ENCODE measurements at places on chromosomes 5 and 9.

DNA sequence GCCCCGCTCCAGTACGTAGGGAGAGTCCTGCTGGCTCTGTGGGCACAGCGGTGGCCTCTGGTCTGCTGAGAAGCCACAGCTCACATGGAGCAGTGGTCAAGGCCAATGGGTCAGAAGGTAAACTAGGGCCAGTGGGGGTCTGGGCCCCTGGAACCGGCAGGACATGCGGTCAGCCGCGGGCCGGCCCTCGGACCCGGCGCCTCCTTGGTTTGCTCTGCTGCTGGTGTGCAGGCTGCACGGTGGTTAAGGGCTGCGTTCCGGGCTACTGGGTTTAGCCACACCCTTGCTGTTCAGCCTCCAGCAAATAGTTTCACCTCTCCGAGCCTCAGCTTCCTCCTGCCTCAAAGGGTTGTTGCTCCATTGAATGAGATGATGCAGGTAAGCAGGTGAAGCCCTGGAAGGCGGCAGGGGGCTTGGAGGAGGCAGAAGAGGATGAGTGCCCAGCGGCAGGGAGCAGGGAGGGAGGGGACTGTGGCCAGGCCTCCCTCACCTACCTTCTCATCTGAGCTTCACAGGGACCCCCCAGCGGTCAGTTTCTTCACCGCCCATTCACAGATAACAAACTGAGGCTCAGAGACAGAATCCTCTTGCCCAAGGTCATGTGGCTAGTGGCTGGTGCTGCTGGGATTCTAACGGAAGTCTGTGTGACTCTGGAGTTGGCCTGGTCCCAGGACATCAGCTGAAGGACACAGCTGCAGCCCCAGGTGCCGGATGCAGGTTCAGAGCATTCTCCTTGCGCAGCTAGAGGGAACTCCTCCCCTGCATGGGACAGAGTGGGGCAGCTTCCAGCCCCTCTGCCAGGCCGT is 3.7 kb upstream of the COL5A1 start:
- peak; percentile 54 for DNase-seq

DNA sequence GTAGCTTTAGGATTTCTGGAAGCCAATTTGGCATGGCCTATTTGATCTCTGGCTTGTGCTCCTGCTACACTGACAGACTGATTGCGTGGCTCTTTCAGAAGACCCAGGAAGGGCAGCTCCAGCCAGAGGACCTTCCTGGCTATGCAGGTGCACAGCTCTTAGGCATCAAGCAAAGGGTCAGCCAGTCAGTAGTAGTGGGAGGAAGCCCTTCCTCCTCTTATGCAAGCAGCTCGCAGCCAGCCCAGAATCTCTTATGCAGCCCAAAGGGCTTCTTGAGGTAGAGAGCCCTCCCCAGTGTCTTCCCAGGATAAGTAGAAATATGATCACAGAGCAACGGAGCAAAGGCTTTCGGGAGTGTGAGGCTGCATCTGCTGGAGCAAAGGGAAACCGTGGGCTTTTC is 43.2 kb downstream of the SLC36A1 start:
- DNase-seq: peak; percentile 34

DNA sequence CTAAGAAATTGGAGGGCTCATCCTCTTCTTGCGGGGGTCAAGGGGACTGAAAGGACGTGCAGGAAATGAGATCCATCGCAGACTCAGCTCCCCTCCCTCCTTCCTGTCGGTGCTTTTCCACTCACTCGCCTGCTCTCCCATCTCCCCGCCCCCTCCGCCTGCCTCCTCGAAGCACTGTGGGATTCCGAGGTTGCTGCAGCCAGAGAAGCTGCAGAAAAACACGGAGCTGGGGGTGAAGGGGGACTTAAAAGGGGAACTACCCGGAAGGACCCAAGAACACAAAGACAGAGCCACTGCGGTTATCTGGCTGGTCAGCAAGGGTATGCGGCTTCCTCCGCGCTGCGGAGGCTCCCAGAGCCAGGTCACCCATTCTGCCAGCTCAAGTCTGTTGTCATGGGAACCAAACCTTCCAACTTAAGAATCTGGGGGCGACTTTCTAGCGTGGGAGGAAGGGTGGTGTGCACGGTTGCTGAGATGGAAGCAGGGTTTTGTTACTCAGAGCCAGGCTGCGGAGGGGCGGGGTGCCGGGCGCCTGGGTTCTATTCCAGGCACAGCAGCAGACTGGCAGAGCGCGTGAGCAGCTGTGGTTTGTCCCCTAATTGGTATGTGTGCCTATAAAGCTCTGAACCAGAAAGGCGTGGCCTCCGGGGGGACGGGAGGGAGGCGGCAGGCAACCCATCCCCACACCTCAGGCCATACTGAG is 24.9 kb downstream of the PCDHGC5 start:
- DNase-seq: peak; percentile 95

DNA sequence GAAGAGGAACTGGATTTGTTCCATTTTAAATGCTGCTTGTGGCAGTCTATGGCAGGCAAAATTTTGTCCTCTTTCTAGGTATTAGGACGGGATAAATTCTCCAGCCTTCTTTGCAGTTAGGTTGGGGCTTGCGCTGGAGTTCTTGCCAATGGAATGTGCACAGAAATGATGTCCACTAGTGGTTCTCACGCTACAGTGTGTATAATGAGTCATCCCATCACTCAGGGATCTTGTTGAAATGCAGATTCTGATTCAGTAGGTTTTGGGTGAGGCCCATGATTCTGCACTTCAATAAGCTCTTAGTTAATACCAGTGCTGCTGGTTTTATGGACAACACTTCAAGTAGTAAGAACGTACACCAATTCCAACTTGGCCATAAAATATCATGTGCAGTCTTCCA is 317.6 kb upstream of the KLF4 start:
- DNase-seq: no peak

- DNase-seq: peak; percentile 95
These were observed 9.8 kb downstream of the LURAP1L start for GRCh38 chr9:12784461-12785259.

DNA sequence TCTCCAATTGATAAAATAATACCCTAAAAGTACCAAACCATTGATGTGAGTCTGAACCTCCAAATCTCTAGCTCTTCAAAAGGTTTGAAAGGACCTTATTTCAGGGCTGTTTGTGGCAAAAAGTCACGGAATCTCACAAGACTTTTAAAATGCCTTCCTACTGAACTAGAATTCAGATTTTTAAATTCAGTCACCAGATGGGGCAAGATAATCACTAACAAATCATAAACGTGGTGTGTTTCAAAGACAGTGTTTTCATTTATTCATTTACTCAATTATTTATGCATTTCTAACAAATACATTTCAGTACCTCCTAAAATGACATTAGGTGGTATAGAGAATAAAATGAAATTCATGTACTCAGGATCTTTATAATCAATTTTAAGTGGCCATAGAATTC is 68.2 kb upstream of the SMC2 start:
- DNase-seq: no peak

- no peak for DNase-seq
These were observed 42.9 kb upstream of the PJA2 start for GRCh38 chr5:109452661-109453060.

DNA sequence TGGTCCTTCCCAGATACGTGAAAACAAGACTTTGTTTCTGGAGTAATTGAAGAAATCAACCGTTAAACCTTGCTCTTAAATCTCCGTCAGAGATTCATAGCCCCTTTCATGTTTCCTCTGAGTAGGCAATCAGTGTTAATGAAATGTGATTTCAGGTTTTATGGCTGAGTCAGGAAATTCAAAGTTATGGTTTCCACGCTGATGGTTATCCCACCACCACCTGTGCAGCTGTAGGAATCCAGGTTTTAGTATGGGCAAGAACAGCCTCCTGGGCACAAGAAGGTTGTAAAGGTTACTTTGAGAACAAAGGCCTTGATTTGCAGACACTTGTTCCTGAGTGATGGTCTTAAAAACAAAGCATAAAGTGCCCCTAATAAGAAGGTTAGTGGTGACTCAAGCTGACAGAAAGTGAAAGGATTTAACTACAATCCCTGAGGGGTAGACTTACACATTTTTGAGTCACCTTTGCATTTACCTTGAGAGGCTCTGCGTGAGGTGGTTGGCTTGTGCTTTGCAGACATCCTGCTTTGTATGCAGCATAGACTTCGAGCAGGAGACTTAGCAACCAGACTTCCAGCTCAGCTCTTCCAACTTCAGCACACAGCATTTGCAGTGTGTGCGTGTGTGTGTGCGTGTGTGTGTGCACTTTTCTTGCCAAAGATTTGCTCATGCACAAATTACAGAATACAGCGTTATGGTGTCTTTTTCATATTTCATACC is 159.6 kb downstream of the TLE4 start:
- DNase-seq: no peak

- DNase-seq: peak; percentile 18
These were observed 12.4 kb upstream of the PHYHD1 start for GRCh38 chr9:128908372-128908771.

DNA sequence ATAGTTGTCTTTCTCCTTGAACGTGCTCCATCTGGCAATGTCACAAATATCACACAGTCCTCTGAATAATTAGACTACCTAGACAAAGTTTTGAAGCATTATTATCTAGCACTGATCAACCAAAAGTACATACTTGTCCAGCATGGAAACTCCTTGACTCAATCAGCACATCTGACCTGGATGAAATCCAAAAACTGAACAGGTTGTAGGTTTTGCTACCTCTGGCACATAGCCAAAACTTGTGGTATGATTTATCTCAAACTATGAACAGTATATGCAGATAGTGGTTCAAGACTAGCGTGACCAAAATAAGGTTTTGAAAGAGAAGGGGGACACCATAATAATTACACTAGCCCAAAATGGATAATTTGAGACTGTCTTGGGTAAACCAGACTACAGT is 158.1 kb downstream of the ARRDC3 start:
- no peak for DNase-seq

- no peak for DNase-seq
These were observed 186.4 kb downstream of the CDK5RAP2 start for GRCh38 chr9:120393386-120394057.

DNA sequence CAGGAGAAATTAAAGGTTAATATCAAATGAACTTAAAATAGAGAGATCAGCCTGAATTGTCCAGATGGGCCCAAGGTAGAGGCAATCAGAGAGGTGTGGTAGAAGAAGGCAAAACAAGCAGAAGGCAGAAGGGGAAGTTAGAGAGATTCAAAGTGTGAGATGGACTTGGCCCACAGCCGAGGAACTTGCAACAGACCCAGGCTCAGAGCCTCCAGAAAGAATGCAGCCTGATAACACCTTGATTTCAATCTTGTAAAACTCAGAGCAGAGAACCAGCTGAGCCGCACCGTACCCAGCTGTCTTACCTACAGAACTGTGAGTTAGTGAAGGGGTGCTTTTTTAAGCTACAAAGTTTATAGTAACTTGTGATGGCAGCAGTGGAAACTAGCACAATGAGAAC is 190.9 kb downstream of the RFK start:
- DNase-seq: no peak

GRCh38 chr5:154997746-154998145 is 15.8 kb upstream of the KIF4B start:
- DNase-seq: no peak

DNA sequence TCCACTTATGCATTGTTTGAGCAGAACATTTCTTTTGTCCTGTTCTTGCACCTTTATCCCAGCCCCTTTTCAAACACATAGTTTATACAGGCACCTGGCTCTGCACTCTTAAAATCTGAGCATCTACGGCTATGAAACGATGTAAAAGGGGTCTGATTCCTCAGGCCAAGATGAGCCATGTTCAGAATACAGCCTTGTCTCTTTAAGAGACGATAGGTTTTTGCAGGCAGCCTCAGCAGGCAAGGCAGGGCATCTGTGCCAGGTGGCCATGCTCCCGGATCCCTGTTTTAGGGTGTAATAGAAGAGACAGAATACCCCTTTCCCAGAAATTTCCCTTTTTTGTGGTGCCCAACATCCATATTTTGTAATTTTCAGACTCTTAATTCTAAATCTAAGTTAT is 89.1 kb upstream of the NFIB start:
- no peak for DNase-seq

- no peak for DNase-seq
These were observed 97.7 kb upstream of the HCN1 start for GRCh38 chr5:45793638-45794532.

- peak; percentile 87 for DNase-seq
These were observed 43.4 kb downstream of the NXNL2 start for GRCh38 chr9:88578121-88579049.

DNA sequence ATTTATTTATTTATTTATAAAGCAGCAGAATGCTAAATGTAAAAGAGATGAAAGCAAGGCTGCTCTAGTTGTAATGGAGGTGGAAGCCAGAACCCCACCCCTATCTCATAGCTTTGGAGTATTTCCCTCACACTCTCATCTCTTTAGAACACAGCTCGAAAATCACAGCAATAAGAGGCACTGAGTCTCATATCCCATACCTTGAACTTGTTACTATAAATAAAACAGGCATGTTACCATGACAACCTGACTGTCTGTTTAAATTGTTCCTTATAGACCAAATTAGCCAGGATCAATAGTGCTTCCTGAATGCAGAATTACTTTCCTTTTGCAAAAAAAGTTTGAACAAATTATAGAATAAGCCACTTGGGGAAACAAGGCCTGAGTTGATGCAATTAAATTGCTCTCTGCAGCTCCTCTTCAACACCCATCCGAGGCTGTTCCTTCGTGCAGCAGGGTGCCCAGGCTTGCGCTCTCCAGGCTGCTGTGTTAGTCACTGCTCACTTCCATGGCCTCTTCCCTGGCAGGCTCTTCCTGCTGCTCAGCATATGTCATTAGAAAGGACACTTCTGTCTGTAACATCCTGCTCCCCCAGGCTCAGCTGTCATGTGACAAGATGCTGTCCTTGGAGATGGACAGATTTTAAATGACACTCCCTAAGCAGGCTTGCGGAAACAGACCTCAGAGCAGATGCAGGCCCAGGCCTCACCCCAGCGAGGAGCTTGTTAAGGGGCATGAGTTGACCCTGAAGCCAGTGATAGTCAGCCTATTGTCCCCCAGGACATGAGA is 120.2 kb downstream of the CARTPT start:
- DNase-seq: peak; percentile 63

DNA sequence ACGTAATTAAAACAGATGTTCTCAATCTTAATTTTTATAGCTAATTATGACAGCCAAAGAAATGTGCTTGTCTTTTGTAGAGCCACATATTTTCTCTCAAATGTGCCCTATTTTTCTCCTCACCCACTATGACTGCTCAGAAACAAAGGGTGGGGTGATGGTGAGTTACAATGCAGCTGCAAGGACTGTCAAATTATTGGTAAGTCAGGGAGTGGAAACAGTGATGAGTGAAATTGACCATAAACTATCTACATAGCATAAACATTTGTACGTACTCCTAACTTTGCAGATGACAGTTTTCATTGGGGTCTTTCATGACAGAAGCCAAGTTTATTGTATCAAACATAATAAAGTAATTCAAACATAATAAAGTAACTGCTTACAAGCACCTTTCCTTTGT is 215.9 kb downstream of the MCTP1 start:
- DNase-seq: no peak

GRCh38 chr5:179132586-179133355 is 72.6 kb downstream of the ZNF354C start:
- DNase-seq: no peak

DNA sequence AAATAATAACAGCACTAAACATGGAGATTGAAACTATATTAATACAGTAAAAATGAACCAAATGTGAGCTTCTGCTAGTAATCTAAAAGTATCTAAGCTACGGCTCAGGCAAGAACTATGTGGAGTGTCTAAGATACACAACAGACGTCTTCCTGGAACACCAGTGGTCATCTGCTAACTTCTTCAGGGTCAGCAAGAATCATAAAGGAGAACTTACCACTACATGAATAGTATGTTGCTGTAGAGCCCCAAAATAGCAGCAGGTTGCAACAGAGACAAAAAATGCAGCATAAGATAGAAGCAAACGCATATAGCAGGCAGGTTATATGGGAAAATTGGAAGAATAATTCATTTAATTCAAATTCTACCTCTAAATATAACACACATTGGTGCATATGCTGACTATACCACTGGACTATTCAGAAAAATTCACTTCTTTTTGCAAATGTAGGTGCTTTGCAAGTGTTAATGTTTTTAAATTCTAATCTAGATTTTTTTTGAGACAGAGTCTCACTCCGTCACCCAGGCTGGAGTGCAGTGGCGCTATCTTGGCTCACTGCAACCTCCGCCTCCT is 27.1 kb downstream of the DCTN4 start:
- no peak for DNase-seq

Data from islet precursor cell (in vitro differentiated cells).